ENCODE measurements at places on chromosomes 1 and 21.

- no peak for DNase-seq
Measured at GRCh38 chr1:18893120-18893519, 9.2 kb downstream of the ALDH4A1 start.

GRCh38 chr1:211259638-211260126 is 516 bp downstream of the RCOR3 start:
- peak; percentile 14 for DNase-seq

- DNase-seq: no peak
Measured at GRCh38 chr1:23585321-23586022, 26.2 kb upstream of the ID3 start.

- DNase-seq: no peak
Measured at GRCh38 chr1:167136191-167136614, 42.3 kb downstream of the STYXL2 start.

GRCh38 chr1:197972406-197972805 is 55.2 kb downstream of the LHX9 start:
- no peak for DNase-seq

- DNase-seq: no peak
Measured at GRCh38 chr1:235206533-235207208, 45.6 kb upstream of the RBM34 start.

GRCh38 chr1:37363535-37363934 is 110.8 kb upstream of the ZC3H12A start:
- DNase-seq: no peak

- DNase-seq: no peak
Measured at GRCh38 chr1:94736549-94736948, 83.6 kb upstream of the SLC44A3 start.

GRCh38 chr21:46004168-46004861 is 22.7 kb downstream of the COL6A1 start:
- DNase-seq: no peak

DNA sequence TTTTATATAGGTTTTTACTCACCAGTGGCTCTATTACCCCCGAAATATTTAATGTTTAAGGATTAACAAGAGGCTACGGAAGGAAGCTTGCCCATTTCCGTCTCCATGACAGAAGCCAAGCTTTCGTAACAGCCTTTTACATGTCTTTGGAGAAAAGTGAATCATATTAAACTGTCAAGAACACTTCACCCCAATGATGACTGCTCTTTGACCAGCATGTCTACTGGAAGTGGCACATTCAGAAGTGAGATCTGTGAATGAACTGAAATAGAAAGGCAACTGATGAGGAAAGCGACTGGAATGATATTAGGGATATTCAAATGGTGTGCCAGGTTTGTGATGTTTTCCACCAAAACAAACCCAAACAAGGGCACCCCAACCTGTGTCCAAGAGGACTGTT is 8.5 kb upstream of the PRDM15 start:
- no peak for DNase-seq

- DNase-seq: peak; percentile 13
Measured at GRCh38 chr1:166839600-166840308, 479 bp downstream of the POGK start.

- DNase-seq: no peak
Measured at GRCh38 chr1:78325293-78325692, 165.5 kb upstream of the PTGFR start.

GRCh38 chr1:245154429-245155271 is at the start of gene KIF26B:
TSS of gene KIF26B (plus strand) at chr1:245154985. CDS start at chr1:245155425, 440 bp downstream.
- DNase-seq: no peak

- DNase-seq: no peak
Measured at GRCh38 chr1:202234331-202235002, 40.9 kb downstream of the LGR6 start.

DNA sequence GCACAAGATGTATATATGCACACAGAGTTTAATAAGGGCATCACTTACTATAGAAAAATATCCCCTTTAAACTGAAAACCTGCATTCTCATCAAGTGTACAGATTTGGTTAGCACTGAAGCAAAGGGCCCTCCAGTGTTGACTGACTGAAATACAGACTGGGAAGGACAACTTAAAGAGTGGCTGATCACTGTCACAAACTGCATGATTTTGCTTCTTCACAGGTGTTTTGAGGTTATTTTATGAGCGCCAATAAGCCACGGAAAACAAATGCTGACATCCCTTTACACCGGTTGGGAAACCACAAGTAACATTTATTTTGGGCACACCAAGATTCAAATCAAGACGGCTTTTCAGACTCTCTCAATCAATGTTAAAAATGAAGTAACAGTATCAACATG is 30.9 kb upstream of the RAP1GAP start:
- DNase-seq: no peak

DNA sequence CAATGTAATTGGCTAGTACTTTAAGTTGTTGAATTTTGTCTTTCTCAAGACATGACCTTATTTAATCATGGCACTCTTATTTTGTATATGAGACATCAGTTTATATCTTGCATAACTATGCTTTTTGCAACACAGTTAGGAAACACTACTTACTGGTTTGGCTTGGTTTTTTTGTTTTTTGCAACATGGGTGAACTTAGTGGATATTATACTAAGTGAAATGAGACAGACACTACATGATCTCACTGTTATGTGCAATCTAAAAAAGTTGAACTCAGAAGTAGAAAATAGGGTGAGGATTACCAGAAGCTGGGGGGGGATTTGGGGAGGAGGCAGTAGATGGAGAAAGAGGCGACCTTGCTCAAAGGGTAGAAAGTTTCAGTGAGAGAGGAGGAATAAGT is 132.1 kb downstream of the PLA2G4A start:
- DNase-seq: no peak

DNA sequence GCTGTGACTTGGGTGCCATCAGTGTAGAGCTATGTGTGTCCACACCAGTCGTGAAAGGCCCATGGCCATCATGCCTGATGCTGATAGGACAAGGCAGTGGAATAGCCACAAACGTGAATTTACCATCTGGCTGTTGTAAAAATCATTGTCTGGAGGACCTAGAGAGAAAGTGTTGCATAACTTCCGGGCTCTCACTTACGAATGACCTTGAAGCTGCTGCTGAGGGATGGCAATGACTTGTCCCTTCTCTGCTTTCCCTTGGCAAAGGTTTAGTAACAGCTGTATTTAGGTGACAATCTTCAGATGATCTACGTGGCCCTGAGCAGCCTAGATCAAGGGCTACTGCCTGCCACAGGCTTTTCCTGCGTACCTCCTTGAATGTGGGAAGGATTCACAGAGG is 5.8 kb downstream of the ATP1B1 start:
- no peak for DNase-seq

GRCh38 chr21:36627242-36627641 is 71.7 kb upstream of the SIM2 start:
- no peak for DNase-seq

DNA sequence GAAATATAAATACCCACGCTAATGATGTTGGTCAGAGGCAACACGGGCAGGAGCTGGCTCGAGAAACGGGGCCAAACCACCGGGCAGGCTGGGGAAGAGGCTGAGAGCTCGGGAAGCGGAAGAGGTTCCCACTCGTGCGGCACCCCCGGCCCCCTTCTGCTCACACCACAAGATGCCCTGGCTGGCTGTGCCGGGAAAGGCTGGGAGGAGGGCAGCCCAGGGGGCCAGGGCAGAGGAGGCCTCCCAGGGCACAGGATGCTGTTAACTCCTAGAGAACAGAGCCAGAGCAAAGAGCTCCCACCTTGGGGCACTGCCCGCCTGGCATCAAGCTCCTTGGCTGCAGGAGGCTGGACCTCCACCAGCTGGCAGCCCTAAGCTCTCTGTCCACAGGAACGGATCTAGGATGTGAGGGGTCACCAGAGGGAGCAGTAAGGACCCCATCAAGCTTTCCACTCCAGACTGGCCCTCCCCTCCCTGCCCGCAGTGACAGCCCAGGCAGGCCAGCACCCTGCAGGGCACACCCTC is 44.8 kb downstream of the CASZ1 start:
- no peak for DNase-seq

DNA sequence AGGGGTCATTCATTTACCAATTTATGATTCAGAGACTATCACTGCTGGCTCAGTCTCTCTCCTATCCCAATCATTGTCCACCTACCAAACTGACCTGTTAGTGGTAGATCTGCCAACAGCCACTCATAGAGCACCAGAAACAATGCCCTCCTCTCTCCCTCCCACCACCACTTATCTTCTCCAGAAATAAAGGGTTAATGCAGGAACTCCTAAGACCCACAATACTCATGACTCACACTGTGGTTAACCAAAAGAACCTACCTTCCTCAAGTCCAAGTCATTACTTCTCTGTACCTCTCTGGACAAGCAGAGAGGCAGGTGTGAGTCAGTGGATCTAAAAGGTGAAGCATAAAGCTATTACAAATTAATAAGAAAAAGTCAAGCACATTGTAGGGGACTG is 40.9 kb upstream of the CAMK1G start:
- no peak for DNase-seq

- DNase-seq: no peak
Measured at GRCh38 chr1:29912425-29912824, 676.1 kb downstream of the PTPRU start.

DNA sequence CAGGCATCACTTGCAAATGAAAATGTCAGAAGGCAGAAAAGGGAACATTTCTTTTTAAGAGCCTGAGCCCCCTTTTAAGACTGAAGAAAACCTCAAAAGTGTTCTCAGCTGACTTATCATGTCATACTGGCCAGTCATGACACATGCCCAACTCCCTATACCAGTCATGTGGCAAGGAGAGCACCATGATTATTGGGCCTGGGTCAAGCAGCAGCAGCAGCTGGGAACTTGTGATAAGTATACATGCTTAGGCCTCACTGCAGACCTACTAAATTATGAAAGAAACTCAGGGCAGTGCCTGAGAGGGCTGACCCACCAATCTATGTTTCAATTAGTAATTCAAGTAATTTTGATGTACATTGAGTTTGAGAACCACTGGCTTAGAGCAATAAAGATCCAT is 8.6 kb downstream of the RO60 start:
- no peak for DNase-seq

GRCh38 chr1:106061586-106062495 is 994.6 kb upstream of the PRMT6 start:
- DNase-seq: no peak

- no peak for DNase-seq
Measured at GRCh38 chr1:9835404-9835757, 11.6 kb upstream of the CLSTN1 start.

GRCh38 chr1:59604191-59604590 is 210.6 kb upstream of the HOOK1 start:
- no peak for DNase-seq

- DNase-seq: no peak
Measured at GRCh38 chr1:82018319-82018718, 217.6 kb downstream of the ADGRL2 start.

- DNase-seq: no peak
Measured at GRCh38 chr1:100443811-100444571, 91.7 kb downstream of the CDC14A start.

GRCh38 chr1:66937529-66938234 is 12.9 kb downstream of the MIER1 start:
- DNase-seq: no peak

- no peak for DNase-seq
Measured at GRCh38 chr21:34360488-34361241, 3.1 kb upstream of the KCNE2 start.

GRCh38 chr1:223845810-223846682 is at the start of gene TP53BP2:
TSS of gene TP53BP2 (minus strand) at chr1:223845947. CDS start at chr1:223845680, 267 bp downstream.
- DNase-seq: peak; percentile 67

GRCh38 chr1:116754198-116754977 is at the start of gene CD2:
TSS of gene CD2 (plus strand) at chr1:116754430. CDS start at chr1:116754493, 63 bp downstream.
- no peak for DNase-seq

DNA sequence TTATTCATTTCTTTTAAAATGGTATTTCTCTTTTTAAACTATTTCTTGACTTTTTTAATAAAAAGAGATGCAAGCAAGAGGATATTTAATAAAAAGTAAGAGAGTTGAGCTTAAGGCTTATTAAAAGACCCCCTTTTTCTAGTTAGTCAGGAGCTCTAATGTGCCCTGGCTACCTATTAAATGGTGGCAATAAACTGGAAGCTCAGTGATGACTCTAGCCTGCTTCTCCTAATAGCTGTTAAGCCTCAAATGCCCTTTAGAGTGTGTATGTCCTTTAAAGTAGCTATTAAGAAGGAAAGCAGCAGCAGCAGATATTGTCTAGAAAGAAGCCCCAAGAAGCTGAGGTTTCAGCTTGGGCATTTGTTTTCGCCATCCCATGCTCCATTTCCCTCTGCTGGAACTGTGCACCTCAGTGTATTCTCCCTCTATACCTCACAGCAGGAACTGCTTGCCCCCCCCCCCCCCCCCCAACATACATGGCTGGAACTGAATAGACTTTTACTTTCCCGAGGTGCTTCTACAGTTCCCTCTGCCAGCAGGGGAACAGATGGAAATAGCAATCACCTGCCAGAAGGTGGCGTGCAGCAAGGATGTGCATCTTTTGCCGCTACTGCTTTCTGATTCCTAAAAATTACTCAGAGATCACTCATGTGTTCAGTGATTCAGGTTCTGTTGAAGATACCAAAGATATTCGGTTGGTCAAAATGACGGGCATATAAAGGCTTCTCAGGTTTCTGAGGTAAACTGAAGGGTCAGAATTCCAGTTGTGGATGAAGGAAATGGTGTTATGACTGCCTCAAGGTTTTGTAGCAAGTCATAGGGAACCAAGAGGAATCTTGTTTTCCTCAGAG is 2.5 kb downstream of the RGS4 start:
- no peak for DNase-seq

- DNase-seq: no peak
Measured at GRCh38 chr1:67836769-67837168, 3.5 kb upstream of the GNG12 start.

DNA sequence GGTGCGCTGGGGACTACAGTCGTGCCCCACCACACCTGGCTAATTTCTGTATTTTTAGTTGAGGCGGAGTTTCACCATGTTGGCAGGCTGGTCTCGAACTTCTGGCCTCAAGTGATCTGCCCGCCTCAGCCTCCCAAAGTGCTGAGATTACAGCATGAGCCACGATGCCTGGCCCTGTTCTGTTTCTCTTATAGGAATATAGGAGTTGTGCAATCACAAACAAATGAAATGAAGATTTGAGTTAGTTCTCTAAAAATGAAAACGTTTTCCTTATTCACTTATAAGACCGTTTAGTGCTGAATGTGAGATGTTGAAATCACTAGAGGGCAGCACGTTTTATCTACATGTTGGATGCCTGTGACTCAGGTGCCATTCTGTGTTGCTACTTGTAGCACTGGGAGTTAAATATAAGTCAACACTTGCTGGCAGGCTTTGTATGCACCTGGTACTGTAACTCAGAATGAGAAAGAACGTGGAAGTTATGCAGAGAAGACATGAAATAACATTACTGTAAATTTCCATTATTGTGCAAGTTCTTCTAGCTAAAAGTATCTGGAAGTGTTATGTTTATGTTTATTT is 45.8 kb downstream of the MIGA1 start:
- DNase-seq: no peak

DNA sequence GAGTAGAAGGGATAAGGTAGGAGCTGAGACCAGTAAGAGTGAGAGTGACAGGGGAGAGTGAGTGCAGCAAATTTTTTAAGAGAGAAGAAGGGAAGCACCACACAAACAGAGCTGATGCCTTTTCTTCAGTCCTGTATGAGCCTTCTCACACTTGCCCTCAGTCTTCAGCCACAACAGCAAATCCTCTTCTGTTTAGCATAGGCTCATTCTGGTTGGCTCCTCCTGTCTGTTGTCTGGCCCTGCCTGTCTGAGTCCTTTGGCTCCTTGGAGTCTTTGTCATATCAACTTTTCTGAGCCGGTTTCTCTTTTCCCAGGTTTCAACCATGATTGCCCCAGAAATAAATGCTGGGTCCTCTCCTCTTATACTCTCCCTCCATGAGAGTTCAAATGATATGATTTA is 12.7 kb upstream of the CASQ1 start:
- no peak for DNase-seq

Data from stimulated activated CD8-positive, alpha-beta memory T cell treated with anti-CD3 and anti-CD28 coated beads, Interleukin-15, amount 100 ng/mL, for 1 hour (primary cell).